ENCODE measurements at places on chromosomes 16 and 17.
A peak's percentile ranks its signal among the peaks of the same experiment; 100 is the strongest.

DNA sequence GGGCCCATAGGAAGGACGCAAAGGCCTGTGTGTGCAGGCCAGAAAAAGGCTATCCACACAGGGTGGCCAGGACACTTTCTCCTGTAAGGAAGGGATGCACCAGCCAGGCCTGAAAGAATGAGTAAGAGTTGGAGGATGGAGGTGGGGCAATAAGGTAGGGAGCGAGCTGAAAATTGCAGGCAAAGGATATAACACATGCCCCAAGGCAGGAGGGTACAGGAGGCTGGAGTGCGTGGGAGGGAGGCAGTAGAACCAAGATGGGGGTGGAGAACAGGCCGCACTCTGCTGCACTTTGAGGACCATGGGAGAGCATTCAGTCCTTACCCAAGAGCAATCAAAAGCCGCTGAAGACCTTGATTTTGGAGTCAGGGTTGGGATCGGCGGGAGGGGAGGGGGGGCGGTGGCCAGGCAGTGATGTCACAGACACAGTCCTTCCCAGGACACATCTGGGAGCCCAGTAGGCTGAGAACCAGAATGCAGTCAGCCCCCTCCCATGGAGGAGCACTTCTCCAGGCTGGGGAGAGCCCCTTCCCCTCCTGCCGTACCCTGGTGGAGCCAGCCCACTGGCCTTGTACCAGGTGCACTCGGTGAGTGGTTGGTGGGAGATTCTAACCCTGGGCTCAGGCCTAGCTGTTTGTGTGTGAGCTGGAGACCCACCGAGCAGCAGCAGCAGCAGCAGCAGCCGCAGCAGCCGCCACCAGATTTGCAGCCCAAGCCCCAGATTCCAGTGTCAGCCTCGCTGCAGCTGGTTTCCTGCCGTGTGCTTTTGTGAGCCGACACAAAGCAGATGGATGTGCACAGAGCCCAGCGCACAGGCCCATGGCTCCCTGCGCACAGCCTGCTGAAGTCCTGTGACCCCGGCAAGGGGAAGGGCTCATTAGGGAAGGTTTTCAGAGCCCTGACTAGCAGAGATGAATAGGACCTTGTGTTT lies 17.5 kb downstream of the ANKRD40 start:
- DNase-seq: no peak

- no peak for DNase-seq
Observed at GRCh38 chr16:85484347-85485300, 128.5 kb upstream of the GSE1 start.

GRCh38 chr17:28151001-28151400 lies 108.5 kb downstream of the NLK start:
- DNase-seq: no peak

DNA sequence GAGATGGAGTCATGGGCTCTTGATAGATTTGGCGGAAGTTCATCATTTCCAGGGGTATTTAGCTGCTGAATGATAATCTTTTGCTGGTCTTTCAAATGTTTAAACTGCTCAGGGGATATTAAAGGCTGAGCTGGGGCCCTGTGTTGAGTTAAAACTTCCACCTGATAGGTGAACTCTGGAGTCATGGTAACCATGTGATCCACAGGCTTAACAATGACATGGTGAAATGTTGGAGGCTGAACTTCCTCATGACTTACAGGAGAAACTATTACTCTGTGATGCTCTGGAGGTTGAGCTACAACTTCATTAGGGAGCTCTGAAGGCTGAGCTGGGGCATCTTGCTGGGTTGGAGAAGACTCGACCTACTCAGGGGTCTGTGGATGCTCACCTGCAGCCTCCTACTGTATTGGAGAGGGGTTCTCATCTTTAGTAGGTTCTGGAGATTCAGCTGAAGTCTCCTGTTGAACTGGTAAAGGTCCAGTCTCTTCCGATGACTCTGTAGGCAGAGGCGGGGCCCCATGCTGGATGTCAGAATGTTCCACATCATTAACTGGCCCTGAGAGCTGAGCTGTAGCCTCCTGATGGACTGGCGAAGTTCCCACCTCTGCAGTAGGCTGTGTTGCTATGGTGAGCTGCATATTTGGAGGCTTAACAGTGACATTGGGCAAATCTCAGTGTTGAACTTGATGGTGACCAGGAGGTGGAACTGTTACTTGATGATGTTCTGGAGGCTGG lies 24.2 kb downstream of the RDM1 start:
- DNase-seq: no peak

DNA sequence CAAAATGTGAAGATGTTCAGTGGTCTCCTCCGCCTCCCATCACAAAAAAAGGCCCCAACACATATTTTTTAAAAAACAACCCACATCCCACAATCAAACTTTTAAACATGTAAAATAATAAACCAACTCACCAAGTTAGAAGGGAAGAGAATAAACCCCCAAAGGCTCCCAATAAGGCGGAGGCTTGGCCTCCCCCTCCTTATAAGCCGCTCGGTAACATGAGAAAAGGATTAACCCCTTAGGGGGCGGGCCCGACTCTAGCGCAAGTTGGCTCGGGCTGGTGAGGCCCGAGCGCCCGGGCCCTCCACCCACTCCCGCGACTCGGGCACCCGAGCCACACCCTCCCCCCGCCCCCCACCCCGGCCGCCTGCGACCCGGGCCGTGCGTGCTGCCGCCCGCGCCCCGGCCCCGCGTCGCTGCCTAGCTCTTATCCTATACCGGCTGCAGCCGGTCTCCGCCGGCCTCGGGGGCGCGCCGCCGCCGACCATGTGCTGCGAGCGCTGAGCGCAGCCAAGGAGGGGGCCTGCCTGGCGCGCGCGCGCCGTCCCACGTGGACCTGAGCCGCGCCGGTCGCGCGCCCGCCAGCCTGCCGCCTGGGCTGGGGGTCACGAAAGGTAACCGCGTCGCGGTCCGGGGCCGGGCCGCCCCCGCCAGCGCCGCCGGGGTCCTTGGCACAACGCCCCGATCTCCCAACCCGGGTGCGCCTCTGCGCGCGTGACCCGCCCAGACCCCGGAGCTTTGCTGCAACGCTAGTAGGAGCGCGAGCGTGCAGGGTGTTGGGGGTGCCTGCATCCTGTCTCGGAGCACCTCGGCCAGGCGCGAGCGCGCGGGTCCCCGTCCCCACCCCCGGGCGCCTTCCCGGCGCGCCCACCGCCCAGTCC lies at the start of the genes ARSG and SLC16A6:
TSS of gene ARSG (plus strand) at position 541 of the 881 bp plus-strand sequence. CDS start 15,999 bp downstream, outside the sequence.
TSS of gene SLC16A6 (minus strand) at position 173 of the 881 bp plus-strand sequence. CDS start 12,807 bp downstream, outside the sequence.
- peak; percentile 91 for DNase-seq

DNA sequence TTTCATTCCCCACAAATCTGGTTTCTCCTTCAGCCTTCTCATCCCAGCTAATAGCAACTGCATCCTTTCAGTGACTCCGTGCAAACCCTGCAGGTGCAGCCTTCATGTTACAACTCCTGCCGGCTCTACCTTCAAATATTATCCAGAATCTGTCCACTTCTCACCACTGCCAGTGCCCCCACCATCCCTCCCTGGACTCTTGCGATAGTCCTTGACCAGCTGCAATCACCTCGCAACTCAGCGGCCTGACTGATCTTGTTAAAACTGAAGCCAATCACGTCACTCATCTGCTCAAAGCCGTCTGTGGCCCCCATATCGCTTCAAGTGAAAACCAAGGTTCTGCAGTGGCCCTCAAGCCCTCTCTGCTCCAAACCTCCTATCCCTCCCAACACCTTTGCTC lies 42.8 kb upstream of the KIFC3 start:
- no peak for DNase-seq

- no peak for DNase-seq
Observed at GRCh38 chr17:78908426-78908825, 5.4 kb upstream of the CEP295NL start.

DNA sequence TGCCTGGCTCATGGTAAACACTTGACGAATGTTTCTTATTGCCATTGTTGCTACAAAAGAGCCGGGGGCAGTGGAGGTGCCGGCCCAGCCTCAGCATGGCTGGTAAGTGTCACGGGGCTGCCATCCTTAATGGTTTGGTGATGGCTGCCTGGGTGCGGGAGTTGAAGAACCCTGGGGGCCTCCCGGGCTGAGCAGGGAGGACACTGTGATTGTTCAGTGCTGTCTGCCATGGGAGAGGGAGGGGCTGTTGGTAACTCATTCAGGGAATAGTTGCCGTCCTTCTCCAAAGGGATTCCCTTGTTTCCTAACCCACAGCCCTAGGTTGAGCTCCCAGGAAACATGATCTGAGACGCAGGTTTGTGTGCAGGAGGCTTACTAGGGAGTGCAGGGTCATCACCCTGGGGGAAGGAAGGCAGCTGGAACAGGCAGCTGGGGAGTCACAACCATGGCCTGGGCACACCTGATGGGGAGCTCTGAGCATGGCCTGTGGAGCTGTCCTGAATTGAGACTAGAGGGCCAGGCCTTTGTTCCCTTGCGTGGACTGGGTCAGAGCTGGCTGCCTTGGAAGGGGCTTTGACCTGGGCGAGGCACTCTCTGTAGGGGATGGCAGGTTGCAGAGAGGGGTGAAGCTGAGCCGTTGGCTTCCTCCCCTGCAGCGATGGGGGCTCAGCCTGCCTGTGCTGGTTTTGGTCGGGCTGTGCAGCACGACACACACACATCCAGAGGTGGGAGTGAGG lies 85.7 kb downstream of the PLCG2 start:
- no peak for DNase-seq

GRCh38 chr16:16141141-16141540 lies 82.2 kb downstream of the ABCC6 start:
- DNase-seq: no peak

DNA sequence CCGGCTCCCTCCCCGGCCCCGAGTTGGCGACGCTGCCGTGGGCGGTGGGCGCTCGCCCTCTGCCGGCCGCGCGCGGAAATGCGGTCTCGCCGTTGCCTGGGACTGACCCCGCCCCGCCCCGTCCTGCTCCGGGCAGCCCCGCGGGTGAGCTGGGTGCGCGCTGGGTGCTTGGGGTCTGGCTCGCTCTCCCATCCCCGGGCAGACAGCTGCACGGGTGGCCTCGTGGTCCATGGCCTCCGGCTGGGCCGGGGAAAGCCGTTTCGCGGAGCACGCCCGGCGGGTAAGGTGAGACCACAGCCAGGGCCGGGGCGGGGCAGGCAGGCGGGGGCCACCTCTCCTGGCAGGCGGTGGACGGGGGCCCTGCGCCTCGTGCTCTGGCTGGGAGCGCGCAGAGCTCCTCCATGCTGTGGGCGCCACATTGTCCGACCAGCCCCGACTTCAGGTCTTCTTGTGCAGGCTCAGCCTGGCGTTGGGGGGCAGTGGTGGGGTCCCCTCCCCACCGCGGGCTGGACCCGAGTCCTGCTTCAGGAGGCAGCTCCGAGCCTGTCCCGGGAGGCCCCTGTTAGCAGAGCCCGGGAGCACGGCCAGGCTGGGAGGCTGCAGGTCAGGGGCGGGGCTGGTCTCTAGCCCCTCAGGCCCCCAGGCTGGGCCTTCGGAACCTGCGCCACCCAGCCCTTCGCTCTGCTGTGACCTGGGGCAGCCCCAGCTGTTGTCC lies 7.0 kb upstream of the C1QTNF8 start:
- peak; percentile 83 for DNase-seq

DNA sequence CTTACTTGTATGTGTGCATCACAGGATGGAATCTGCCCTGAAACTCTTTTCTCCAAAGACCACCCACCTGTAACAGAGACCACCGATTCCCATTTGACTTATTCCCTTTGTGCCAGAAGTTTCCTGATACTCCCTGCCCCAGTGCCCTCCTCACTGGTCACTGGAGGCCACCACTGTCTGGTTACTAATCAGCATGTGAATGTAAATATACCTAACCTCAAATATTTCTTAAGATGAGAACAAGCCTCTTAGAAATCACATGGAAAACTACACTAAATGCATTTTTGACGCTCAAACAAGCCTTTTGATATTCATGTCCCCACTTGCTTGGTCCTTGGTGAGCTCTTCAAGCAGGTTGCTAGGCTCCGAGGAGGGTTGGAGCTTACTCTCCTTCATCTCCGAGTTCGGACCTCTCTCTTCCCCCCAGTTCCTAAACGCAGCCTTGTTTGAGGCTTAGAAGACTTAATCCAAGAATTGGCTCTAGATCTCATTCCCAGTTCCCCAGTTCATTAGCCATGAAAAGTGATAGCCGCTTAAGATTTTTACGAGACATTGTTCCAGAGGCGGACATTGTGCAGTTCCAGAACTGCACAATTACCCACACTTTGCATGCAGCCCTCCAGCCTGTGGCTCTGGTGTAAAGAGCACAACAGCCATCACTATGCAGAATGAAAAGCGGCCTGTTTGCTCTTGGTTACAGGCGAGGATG lies 579.2 kb upstream of the PSMD7 start:
- no peak for DNase-seq

GRCh38 chr16:89201439-89202377 lies 1.4 kb upstream of the SLC22A31 start:
- DNase-seq: peak; percentile 65

GRCh38 chr17:27952366-27952765 lies 59.2 kb upstream of the LYRM9 start:
- no peak for DNase-seq

DNA sequence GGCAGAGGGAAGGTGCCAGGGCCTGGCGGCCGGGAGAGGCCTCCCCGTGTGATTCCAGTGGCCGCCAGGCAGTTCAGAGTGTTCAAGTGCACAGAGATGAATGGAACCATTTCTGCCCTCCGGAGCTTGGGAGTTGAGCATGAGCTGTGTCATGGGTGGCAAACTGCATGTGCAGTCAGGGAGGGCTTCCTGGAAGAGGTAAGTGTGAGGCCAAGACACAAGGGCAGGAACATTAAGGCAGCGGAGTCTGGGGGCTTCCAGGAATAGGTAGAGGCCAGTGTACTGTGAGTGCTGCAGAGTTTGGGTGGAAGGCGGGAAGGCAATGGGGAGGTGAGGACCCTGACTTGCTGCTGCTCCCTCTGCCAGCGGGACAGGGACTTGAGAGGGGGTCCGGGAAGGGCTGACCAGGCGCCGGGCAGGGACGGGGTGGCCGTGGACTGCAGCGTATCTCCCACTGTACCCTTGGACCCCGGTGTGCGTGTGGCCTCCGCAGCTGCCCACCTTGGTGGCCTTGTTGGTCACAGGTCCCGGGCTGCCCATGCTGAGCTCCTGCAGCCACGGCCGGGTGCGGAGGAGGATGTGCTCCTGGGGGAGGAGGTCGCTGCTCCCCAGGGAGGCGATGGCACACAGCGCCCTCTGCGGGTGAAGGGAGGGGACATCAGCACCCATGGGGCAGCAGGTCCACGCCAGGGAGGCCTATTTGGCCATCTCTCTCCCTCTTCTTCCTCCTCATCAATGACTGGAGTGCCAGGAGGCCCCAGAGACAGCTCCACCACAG lies 7.5 kb upstream of the CEP131 start:
- no peak for DNase-seq

- no peak for DNase-seq
Observed at GRCh38 chr17:82830249-82830661, 9.6 kb downstream of the ZNF750 start.
